NCI-H1417 treated with DMSO at 0.1 percent for 48 hours (cell line): ENCODE measurements at places on chromosomes 12 and 14.

DNA sequence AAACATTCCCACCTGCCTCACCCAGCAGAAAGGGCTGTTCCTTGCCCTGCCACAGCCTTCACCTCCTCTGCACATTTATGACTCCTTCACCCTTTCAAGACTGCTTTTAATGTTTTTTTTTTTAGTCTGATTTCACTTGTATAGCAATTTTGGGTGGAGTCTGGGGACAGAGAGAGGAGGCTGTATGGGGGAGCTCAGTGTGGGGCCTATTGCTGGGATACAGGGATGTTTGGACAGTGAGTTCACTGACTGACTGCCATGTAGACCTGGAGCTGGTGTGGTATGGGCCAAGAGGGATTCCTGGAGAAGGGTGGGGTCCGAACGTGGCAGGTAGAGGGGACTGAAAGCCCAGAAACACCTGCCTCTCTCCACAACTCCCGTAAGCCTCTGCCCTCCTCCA, 1.9 kb upstream of the KRT85 start:
- DNase-seq, result no peak

DNA sequence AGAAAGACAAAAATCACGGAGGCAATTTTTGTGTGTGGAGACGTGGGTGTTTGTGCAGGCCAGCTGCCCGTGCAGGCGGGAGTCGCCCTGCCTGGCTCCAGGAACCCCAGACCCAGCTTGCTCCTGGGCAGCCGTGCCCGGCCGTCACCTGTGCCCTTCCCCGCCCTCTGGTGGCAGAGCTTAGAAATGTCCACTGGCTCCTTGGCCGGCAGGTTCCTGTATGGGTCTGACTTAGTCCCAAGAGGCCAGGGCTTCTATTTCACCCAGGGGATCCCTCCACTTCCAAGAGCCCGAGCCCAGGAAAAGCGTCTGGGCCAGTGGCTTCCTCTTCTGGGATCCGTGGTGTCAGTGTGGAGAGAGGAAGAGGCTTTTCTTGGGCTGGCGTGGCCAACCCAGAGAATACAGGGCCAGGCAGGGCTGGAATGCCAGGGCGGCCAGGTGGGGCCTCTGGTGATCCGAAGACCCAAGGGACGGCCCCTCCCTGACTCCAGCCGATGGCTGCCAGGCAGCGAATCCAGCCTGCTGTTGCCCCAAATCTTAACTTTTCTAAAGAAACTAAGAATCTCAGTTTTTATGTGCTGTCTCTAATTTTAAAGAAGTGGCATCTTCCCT, 120.9 kb downstream of the TMEM132C start:
- no peak for DNase-seq

DNA sequence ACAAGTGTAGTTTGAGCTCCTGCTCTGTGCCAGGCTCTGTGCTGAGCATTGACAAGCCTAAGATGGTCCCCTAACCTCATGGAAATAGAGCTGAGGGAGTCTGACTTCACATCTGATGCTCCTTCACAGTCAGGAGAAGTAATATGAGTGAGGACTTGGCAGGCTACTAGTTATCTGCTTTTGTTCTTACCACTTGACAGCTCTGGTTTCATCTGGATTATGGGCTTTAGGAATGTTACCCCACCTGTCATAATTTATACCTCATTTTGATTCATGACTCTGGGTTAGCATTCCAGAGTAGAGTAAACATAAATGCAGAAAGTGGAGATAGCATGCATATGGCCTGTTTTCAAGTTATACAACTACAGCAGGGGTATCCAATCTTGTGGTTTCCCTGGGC, 40.5 kb downstream of the ATP6V1D start:
- no peak for DNase-seq

DNA sequence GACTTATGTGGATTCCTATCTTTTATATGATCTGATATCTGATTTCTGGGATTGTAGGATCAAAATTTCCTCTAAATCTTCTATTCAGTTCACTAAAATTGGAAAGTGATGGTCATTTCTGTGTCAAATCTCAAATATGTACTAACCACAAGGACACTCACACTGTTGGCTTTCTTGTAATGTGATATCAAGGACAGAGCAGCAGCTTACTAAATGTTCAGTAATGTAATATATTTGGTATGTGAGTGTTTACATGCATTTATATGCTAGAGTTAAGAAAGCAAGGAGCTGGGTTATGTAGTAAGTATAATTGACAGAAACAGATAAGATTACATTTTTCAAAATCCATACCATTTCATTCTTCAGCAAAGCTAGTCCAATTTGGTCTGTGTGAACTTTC, 16.5 kb downstream of the PUS7L start:
- no peak for DNase-seq

DNA sequence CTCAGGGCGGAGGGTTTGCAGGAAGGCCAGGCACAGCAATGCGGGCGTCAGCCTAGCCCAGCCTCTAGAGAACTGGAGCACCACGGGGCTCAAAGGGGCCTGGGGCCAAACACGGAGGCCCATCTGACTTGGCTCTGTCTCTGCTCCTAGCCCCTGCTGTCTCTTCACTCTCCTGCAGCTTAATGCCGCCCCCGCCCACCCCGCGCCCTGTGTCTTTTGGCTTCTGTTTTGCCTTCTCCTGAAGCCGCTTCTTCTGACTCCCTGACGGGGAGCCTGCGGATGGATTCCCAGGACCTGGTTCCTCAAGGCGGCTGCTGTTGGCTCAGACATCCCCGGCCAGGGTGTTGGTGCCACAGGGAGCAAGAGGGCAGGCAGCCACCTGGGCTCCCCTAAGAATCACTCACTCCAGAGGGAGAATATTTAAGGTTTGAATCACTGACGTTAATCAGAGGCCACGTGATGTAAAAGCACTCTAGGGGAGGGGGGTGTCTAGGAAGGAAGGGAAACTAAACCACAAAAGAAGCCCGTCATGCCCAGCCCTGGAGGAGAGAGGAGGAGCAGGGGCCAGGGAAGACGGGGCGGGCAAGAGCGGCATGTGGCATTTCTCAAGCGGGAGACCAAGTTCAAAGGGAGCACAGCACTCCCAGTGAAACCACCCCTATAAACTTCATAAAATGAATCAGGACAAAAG, 36.9 kb upstream of the PRMT8 start:
- no peak for DNase-seq

DNA sequence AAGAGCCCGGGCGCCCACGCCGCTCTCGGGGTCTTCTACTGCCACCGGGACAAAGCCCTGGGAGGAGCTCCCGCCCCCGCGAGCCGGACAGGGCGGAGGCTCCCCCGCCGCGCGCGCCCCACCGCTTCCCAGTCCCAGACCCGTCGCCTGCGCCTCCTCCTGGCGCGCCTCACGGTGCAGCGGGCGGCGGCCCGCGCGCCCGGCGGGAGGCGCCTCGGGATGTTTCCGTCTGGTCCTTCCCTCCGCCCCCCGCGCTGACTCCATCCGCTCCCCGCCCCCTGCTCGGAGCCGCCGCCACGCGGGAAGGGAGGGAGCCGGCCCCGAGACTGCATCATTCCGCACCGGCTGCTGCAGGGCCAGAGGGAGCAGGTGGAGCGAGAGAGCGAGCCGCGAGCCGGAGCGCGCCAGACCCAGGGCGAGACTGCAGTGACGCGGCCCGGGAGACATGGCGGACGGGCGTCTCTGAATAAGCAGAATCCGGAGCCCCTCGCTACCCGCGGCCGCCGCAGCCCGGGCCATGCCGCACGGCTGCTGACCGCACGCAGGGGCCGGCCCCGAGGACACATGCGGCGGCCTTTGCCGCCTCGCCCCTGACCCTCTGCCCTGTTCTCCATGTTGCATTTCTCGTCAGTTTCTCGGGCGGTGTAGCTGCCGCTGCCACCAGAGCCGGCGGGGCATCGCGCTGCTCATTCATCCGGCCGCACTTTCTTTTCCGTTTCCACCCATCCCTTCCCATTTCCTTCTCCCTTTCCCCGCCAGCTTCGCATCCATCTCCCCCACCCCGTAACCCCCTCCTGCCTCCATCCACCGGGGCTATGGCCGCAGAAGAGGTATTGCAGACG, at the start of gene BICD1:
Gene BICD1 (plus strand): TSS at position 331 of the 842 bp plus-strand sequence. CDS start 485 bp downstream, at position 816.
- DNase-seq, result peak; percentile 69

- DNase-seq, result no peak
Observed at GRCh38 chr14:42855085-42855484, 1248.4 kb downstream of the LRFN5 start.

DNA sequence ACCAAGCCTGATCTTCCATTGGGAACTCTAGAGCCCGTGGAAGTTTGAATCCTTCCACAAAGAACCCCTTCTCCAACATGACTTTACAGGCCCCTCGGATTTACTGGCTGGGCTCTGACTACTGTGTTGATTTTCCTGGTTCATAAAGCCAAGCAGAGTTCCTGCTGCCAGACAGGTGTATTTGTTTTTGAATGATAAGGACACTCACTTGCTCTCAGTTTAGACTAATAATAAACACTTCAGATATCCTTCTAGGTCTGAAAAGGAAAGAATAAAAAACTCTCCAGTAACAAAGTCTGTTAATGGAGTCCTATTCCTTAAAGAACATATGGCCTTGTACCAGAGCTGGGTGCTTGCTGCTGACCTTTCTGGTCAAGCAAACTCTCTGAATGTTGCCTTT, 31.0 kb downstream of the SIX1 start:
- no peak for DNase-seq

GRCh38 chr12:52218001-52218400, 15.0 kb upstream of the KRT7 start:
- no peak for DNase-seq

- DNase-seq, result peak; percentile 17
Observed at GRCh38 chr14:90287791-90288190, 31.4 kb downstream of the PSMC1 start.

GRCh38 chr14:49851813-49852212, 775 bp downstream of the NEMF start:
- no peak for DNase-seq

DNA sequence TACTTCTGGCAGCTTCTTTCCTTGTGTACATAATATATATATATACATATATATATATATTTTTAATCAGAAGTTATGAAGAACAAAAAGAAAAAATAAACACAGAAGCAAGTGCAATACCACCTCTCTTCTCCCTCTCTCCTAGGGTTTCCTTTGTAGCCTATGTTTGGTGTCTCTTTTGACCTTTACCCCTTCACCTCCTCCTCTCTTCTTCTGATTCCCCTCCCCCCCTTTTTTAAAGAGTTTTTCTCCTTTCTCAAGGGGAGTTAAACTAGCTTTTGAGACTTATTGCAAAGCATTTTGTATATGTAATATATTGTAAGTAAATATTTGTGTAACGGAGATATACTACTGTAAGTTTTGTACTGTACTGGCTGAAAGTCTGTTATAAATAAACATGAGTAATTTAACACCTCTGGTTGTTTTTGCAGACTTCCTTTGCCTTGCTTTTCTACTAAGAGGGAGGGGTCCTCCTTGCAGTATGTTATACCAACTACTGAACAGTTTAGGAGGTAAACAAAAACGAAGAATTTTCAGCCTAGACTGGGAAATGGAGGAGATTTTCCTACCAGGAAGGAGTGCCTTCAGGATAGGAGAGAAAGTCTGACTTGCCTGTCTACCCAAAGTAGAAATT, 3.6 kb upstream of the RPS26 start:
- DNase-seq, result no peak

DNA sequence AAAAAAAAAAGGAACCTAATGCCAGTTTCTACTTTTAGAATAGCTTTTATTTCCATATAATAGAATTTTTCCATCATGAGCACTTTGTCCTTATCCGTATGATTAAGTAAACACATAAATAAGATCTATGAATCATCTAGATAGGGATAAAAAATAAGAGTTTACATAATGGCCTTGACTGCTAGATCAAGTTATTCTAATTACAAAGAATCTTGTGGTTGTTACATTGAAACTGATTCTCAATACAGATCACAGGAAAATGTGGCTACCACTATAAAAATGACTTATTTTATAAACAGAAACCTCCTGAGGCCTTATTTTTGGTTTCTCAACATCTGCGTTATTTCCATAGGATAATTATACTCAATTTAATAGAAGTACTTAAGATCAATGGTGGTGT, 34.4 kb upstream of the NDUFA12 start:
- DNase-seq, result no peak

DNA sequence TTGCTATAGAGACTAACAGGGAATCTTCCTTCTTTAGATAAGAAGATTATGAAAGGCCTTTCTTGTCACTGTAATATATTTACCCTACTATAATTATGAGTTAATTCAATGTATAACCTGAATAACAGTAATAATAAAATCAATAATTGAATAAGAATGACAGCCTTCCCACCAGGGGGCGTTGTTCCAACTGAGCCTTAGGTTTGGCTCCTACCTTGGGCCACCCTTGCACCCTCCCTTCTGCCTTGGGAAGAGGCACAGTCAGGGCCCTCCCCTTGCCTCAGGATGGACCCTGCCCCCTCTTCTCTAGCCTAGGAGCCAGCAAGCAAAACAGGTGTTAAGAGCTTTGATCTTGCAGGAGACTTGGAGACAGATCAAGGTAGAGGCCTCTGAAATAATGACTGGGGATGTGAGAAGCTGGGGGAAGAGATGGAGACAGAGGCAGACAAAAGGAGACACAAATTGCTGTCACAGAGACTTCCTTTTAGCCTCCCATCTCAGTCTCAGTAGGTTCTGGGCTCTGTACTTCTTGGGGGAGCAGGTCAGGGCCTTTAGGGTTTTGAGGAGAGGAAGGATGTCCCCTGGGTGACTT, 40.1 kb upstream of the CISTR start:
- DNase-seq, result no peak

- DNase-seq, result no peak
Observed at GRCh38 chr14:101937926-101938767, 26.2 kb upstream of the DYNC1H1 start.

GRCh38 chr12:20212658-20213555, 155.4 kb upstream of the PDE3A start:
- no peak for DNase-seq

DNA sequence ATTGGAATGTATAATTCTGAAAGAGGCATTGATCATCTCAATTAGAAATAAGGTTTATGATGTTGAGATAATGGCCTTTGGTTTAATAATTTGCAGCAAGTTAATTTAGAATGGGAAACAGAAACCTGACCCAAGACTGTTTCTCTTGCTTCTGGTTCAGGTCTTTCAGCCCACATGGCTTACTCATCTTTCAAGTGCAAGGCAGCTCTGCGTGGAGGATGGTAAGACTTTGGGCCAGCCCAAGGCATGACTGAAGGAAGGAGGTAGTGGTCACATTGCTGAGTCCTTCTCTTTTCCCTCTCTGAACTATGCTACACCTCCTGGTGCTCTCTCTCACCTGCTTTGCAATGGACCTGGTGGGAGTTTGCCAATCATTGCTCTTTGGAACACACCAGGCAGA, 98.7 kb downstream of the CAND1 start:
- DNase-seq, result no peak

DNA sequence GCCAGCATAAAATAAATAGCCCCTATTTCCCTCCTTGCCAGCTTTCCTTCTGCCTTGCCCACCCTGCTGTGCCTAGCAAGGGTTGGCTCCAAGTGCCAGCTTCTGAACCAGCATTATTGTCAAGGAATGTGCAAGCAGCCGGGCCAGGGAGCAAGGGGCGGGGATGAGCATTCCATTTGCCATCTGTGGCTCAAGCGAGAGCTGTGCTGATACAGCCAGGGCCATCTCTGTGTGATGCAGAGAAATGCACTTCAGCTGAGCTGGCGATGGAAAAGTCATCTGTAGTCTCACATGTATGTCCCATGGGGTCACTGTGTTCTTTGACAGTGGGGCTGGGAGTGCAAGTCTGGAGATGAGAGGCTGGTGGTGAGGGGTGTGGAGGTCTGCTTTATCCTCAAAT, 137.3 kb downstream of the SUDS3 start:
- DNase-seq, result no peak
